ENCODE measurements at places on chromosomes 12 and 14.

GRCh38 chr14:64544607-64545312 is 4.2 kb downstream of the HSPA2 start:
- DNase-seq = no peak

DNA sequence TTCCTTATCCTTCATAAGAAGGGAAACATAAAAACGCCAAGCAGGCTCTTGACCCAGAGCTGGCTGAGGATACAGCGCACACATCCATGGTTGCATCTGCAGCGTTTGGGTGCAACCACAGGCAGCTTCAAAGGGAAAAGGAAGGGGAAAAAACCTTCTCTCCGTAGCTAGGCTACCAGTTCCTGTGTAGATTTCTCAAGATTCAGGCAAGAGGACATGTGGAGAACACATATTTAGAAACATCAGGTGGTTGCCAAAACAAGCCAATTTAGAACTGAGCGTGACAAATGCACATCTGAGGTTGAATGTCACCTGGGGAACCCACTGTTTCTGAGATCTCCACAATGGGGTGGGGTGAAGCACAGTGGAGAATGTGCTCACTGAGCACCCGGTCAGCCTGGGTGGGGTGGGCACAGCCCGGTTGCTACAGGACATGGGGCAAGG is 78.3 kb upstream of the BDKRB2 start:
- no peak for DNase-seq

- no peak for DNase-seq
Observed at GRCh38 chr12:6778217-6778573, 5.9 kb downstream of the LAG3 start.

DNA sequence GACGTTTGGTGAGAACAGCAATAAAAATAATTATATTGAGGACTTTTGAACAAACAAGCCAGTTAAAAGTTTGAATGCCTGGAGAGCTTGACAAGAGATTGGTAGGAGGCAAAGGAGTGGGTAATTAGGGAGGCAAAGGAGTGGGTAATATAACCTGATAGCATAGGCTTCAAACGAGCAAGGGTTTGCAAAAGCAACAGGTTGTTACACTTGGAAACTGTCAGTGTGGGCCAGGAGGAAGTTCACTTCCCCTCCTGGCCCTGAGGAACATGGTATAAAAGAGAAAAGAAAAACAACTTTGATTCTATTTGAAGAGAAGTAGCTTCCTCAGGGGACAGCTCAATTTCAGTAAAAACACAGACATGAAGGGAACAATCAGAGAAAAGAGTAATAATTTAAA is 121.7 kb downstream of the CCER1 start:
- no peak for DNase-seq

Data from SK-N-SH (cell line).